ENCODE measurements at places on chromosomes 1 and 21.

GRCh38 chr1:193216920-193217319 is 30.5 kb upstream of the B3GALT2 start:
- no peak for DNase-seq

DNA sequence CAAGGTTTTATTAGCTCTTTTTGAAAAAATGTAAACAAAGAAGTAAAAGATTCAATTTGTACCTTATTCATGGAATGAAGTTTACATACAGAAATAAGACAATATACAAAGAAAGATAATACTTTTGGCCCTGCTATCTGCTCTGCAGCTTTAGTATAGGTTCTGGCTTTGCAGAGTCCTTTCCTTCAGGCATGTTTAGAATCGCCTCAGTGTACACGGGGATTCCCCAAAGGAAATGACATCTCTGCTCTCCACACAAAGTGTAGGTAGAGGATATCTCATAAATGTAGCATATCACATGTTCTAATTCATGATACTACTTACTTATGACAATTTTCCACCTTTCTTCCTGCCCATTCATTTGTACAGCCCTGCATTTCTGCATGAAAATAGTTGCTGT is 222.6 kb upstream of the DPYD start:
- DNase-seq = no peak

- DNase-seq = no peak
These were observed 103.7 kb upstream of the SOD1 start for GRCh38 chr21:31555741-31556191.

DNA sequence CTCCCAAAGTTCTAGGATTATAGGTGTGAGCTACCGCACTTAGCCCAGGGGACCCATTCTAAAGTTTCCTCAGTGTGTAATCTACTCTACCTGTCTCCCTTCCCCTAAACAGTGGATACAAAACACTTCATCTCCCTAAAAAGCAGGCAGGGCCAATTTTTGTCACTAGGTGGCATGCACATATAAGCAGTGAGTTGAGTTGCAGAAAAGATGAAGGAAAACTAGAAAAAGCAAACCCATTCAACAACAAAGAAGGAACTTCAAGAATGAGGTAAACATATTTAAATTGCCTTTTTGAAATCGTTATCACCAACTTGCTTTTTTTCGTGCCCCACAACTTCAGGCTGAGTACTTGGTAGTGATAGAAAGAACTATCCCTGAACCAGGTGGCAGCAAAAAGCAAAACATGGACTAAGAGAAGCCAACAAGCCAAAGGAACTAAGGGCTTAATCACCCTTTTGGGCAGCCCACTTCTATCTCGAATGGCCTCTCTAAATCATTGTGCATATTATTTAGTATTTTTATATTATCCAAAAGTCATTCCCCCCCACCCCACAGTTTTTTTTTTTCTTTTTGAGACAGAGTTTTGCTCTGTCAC is 19.7 kb upstream of the ALDH9A1 start:
- peak; percentile 3 for DNase-seq

GRCh38 chr1:86757272-86757984 is 53.1 kb downstream of the SH3GLB1 start:
- no peak for DNase-seq

- no peak for DNase-seq
These were observed 153.0 kb downstream of the TNFSF18 start for GRCh38 chr1:172897738-172898137.

DNA sequence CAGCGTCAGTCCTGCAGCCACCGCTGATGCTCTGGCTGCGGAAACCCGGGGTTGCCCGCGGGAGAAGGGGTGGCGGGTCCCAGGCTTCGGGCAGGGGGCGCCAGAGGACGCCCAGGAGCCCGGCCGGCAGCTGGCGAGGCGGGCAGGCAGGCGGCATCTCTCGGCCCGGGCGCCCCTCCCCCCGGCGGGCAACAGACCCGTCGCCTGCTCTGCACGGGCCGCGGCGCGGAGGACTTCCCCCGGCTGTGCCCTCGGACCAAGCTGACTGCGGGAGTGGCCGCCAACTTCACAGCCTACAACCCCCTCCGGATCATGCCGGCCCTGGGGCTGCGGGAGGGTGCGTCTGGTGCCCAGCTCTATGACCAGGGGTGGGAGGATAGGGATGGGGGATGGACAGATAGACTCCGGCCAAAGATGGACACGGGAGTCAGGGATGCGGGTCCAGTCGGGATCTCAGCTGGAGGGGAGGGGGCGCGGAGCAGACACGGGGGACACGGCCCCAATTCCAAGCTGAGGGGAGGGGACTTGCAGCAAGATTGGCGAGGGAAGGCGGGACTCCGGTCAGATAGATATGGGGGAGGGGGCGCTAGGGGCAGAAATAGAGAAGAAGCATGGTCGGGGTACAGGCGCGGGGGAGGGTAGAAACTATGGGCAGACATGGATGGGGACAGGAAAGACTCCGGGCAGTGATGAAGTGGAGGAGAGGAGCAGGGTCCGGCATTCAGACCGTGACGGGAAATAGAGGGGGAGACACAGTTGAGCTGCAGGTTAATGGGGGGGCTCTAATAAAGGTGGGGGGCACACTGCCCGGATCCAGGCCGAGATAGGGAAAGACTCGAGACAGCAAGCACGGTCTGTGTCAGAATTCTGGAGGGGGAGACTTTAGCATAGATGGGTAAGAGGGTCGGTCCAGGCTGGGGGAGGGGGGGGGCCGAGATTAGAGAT is 1.1 kb downstream of the ADGRB2 start:
- peak; percentile 81 for DNase-seq

- DNase-seq = no peak
These were observed 38.8 kb downstream of the STXBP3 start for GRCh38 chr1:108785264-108785663.

DNA sequence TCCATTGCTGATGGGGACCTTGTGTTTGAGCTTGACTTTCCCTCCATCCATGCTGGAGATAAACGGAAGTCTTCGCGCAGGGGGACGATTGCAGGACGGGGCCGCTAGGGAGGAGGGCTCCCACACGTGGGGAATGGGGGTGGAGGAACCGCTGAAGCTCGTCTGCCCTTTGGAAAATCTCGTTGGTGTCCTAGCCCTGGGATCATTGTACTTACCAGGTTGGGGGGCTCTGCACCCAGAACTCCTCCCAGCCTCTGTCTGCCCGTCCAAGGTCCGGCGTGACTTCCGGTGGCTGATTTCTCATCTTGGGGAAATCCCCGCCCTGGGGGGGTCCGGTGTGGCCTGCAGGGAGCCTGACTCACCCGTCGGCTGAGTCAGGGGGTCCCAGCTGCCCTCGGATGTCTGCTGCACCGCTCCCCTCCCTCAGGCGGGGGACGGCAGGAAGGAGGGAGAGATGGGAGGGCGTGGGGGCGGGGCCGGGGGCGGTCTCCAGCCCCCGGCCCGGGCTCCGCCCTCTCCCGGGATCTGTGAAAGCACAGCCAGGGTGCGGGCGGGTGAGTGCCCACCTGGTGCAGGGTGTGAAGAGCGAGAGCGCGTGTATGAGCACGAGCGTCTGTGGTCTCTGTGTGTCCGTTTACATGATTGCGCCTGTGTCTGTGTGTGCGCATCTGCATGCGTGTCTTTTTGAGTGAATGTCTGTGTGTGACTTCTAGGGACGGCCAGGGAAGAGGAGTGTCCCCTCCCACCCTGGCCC is 35.8 kb downstream of the PIK3CD start:
- DNase-seq = no peak

DNA sequence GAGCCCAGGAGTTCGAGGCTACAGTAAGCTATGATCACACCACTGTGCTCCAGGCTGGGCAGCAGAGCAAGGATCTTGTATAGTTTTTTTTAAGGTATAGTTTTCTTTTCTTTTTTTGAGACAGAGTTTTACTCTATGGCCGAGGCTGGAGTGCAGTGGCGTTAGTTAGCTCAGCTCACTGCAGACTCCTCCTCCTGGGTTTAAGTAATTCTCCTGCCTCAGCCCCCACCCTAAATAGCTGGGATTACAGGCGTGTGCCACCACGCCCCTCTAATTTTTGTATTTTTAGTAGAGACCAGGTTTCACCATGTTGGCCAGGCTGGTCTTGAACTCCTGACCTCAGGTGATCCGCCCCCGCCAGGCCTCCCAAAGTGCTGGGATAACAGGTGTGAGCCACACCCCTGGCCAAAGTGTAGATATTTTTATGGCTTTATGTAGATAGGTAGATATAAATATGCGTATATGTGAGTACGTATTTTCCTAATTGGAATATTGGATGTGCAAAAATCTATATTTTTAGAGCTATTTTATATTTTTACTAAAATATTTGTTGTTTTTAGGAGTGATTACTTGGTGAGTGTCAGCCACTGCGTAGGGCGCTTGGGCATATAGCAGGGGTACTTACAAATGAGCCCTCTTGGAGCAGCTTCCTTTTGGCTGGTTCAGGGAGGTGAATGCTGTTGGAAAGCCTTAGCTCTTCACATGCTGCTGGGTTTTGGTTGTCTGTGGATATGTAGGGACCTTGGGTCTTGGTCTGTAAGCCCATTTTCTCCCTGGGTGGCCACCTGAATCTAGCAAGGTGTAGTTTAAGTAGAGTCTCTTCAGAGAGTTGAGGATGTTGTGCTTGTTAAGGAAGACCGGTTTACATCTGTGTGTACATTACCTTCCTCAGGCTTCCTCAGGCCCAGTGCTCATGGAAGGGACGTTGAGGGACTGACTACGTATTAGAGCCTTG is 9.5 kb downstream of the KDM4A start:
- no peak for DNase-seq

DNA sequence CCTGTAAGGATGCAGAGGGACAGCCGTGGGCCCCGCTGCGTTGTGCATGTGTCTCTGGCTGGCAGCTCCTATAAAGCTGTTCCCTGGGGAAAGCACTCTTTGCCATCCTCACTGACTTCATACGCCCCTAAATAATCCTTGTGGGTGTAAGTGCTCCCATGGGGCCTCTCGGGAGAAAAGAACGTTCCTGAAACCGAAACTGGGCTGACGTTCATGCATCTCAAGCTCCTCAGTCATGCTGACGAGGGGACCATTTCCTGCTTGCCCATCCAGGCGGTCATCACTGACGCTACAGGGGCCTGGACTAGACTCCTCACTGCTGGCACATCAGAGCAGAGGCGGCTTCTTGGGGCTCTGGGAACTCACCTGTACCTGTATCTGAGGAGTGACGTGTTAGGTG is 73.1 kb upstream of the USP24 start:
- no peak for DNase-seq

DNA sequence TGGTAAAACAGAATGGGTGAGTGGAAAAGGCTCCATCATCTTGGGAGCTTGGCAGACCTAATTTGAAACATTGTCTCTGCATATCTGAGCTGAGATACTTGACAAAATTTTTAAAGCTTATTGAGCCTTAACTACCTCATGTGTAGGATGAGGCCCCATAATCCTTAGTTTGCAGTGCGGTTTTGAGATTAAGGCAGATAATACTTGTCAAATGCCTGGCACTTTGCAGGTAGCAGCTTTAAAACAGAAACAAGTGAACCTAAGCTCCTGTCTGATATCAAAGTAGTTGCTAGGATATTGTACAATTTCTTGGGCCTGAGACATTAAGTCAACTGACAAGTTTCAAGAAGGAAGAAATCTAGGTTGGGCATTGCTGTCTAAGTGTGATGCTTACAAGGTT is 65.3 kb downstream of the TBX19 start:
- no peak for DNase-seq

DNA sequence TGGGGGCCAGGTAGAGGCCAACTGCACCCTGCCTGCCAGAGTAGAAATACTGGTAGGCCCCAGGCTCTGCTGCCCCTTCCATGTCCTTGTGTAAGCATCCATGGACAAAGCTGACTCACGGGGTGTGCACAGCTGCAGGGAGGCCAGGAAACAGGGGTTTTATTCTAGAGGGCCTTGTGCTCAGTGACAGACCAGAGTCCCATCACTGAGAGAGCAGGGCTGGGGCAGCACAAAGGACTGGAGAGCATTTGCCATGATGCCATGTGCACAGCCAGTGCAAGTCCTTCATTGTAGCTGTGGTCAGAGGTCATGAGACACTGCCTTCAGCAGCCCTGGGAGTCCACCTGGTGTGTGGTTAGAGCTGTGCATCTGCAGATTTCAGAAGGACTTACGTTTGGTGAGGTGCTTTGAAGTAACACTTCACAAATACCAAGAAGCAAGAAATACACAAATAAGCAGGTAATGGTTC is 8.1 kb downstream of the ARF1 start:
- DNase-seq = no peak

GRCh38 chr1:228163007-228163753 is 2.4 kb upstream of the IBA57 start:
- no peak for DNase-seq

GRCh38 chr1:180522213-180522515 is 19.8 kb upstream of the ACBD6 start:
- no peak for DNase-seq

DNA sequence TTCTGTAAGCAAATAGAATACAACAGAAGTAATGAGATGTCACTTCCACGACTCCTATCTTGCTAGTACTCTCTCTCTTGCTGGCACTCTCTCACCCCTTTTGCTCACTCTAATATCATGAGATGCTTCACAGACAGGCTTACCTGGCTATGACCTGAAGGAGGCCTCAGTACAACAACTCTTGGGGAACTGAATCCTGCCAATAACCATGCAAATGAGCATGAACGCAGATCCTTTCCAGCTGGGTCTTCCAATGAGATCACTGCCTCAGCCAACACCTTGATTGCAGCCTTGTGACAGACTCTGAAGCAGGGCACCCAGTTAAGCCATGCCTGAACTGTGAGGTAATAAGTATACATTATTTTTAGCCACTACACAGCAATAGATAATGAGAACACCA is 53.1 kb upstream of the ADAR start:
- no peak for DNase-seq

GRCh38 chr21:42112238-42112637 is 41.1 kb downstream of the UMODL1 start:
- no peak for DNase-seq

GRCh38 chr1:23646091-23646490 is 45.5 kb upstream of the RPL11 start:
- DNase-seq = no peak

DNA sequence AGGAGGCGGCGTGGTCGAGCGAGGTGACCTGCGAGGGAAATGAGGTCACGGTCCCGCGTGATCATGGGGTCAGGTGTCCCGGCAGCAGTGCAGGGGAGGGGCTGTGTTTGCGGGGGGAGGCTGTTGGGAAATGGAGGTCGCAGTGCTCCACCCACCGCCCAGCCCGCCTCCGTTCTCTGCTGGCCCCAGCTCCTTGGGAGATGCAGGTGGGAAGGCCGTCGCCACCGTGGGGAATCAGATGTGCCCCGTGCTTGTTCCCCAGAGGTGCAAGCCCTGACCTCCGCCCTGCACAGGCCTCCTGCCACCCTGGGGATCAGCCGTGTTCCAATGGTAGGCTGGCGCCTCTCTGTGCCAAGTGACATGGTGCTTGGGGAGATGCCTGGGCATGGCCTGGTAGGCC is 95.7 kb downstream of the PRDM16 start:
- DNase-seq = no peak

DNA sequence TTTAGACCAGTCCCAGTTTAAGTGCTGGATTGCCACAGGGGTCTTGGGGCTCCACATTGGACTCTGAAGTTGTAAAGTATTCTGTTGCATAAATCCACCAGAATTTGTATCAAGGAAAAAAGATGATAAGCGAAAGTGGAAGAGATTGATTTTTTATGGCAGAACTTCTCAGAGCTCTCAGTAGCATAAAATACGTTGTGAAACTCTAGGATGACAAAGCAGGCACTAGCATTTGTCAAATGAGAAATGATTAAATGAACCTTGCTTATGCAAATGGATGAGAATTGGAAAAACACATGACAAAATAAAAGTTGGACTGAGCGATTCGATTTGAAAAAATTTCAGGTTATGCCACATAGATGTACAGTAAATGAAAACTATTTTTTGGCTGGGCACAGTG is 253.8 kb upstream of the RAB4A start:
- no peak for DNase-seq

GRCh38 chr1:115539736-115540135 is 102.0 kb upstream of the VANGL1 start:
- no peak for DNase-seq

- no peak for DNase-seq
These were observed 141.3 kb downstream of the NRIP1 start for GRCh38 chr21:14923468-14923867.

All from amygdala (tissue), 56 donors.